Activated T-helper 1 cell treated with anti-CD3 and anti-CD28 coated beads, Interleukin-2, amount 50 U/mL, for 16 hours (primary cell): ENCODE measurements at places on chromosomes 2 and 18.

- DNase-seq, result no peak
These were observed 56.6 kb downstream of the AGPS start for GRCh38 chr2:177449159-177449558.

- DNase-seq, result no peak
These were observed 66.2 kb downstream of the SKA1 start for GRCh38 chr18:50441016-50441415.

DNA sequence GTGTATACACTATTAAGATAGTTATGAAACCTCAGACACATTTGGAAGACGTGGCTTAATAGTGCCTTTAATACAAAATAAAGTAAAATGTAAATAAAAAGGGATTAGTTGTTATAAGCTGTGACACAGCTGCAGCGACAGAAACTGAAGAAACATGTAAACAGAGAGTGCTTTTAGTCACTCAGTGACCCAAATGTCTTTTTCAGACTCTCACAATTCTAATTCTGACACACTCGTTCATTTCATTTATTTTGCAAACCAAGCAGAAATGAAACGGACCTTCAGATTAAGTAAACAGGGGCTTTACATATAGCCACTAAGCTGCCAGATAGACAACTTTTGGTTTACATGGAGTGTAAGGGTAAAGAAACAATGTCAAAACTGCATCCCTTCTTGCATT lies 181.0 kb upstream of the ETAA1 start:
- no peak for DNase-seq

- DNase-seq, result no peak
These were observed 30.2 kb downstream of the CABLES1 start for GRCh38 chr18:23165271-23166068.

DNA sequence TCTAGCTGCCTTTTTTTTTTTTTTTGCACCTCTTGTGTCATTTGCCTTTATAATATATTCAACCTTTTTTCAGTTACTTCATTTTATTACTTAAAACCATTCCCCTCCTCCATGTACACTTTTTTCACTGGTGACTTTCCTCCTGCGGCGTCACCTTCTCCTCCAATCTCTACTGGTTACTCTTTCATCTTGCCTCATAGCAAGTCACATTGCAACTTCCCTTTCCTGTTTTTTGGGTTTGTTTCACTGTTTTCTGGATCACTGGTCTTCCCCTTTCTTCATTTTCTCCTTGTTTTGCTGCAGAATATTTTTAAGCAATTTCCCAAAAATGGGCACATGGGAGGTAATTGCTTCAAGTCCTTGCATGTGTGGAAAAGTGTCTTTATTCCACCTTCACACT lies 37.7 kb upstream of the GPR155 start:
- no peak for DNase-seq

DNA sequence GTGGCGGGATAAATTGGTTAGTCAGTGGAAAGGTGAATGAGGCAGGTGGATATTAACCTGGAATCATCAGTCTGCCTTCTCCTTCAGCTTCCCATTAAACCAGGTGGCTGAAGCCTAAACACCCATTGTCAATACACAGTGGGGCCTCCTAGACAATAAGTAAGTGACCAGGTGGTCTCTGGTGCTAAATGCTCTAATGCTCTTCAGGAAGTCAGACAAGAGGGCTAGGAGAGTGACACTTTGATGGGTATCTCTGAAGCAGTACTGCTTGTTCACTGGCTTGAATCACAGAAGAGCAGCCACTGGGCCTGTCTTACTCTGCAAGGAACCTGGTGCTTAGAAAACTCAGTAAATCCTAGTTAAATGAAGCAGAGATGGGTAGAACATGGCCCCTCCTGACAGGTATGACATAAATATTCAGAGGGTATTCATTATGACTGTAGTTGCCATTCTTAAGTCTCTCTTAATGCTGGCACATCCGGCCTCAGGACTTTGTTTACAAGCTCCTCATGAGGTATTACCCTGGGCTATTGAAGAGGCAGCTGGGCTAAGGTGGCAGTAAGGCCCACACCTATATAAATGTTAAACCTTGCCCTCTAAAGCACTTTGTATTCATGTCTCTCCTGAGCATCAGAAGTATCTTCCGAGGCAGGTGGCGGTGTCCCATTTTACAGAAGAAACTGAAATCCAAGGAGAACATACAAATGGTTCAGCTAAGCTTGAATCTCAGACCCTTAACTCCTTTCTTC lies 104.9 kb downstream of the NCK2 start:
- no peak for DNase-seq

DNA sequence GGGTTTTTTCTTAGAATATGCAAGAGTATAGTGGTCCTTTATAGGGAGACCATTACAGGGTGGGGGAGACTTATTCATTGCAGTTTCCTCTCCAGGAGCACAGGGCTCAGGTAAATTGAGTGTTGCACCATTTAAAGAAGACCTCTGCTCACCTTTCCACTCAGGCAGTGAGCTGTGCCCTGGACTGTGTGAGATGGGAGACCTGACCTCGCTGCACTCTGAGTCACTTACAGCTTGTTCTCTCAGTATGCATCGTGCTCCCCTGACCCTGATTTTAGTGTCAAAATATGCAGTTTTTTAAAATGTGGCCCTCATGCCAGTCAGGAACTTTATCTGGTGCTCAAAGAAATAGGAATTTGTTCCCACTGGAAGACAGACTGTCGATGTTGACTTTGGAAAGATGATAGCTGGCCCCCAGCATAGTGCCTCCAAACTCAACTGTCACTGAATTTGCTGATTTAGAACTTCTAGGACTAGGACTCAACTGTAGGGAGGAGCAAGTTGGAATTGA lies 146.7 kb upstream of the EPAS1 start:
- DNase-seq, result no peak

DNA sequence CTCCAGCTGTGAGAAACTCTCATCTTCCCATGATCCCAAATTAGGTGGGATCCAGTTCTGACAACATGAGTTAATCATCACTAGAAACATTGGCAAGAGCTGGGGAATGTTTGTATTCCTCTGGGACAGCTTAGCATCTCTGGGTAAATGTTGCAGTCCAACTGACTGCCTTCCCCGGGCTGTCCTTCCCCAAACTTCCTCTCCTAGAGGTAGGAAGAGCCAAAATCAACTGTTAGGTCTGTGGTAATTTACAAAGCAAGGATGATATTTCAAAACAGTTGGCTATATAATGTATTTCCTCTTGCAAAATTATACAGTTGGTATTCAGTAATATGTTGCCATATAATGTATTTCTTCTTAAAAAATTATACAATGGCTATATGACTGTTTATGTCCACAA lies 148.5 kb downstream of the MGAT5 start:
- no peak for DNase-seq

DNA sequence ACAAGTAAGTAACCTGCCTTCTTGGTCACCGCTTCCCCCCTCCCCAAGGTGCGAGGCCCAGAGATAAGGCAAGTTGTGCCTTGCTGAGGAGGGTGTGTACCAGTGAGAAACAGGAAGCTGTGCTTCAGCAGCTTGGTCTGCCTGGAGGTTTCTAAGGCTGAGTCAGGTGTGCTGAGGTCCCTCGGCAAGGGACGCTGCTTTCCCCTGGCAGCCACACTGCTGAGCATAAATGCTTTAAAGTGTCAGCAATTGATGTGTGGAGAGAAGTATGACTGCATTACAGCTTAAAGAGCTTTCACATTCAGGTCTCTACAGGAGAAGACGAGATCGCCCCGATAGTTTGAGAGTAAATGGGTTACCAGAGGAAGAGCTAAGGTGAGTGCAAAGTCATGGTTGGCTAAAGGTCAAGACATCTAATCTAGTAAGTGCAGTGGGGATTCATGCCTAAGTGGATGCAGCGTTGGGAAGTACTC lies 86.9 kb downstream of the LIMS1 start:
- DNase-seq, result peak; percentile 58

DNA sequence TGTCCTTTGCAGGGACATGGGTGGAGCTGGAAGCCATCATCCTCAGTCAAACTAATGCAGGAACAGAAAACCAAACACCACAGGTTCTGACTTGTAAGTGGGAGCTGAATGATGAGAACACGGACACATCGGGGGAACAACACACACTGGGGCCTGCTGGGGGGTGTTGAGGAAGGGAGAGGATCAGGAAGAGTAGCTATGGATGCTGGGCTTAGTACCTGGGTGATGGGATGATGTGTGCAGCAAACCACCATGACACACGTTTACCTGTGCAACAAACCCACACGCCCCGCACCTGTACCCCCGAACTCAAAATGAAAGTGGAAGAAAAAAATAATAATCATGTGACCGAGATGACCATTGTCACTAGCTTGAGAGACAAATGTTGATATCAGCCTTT lies 114.7 kb downstream of the NDUFA10 start:
- DNase-seq, result no peak

DNA sequence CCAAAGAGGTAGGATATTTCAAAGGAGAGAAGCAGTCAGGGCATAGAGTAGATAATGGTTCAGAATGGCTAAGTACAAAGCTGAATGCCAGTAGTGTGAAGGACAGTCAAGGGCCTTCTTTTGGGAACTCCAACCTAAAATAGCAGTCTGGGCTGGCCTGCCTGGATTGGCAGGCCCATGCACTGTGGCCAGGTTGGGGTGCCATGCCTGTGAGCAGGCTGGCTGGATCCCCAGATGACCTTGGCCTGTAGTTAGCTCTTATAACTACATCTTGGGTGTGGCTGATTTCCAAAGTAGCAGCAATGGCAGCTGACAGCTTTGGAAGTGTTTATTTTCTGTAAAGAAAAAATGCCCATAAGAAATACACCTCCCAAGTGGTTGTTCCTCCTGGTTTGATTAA lies 51.5 kb upstream of the ITGB6 start:
- DNase-seq, result no peak

DNA sequence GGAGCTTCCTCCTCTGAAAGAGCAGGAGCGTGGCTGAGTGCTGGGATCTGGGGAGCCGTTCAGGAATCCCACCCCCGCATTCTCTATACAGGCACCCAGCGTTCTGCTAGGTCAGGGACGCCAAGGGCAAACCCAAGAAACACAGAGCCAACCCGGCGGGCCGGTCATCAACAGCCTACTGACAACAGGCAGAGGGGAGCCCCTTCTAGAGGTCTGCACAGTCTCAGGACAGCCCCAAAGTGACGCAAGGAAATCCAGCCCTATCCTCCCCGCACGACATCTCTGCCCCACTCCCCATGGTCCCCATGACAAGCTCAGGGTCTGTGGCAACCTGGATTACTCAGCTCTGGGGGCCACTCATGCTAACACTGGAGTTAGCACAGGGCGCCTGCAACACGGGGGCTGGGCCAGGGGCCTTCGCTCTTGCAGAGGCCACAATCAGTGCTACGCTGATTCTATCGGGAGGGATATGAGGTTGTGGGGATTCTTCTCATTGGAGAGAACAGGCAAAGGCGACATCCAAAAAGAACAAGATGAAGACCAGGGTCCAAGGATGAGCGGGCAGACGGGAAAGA lies 81.6 kb downstream of the PXDN start:
- no peak for DNase-seq

GRCh38 chr2:115190459-115190858 lies 748.0 kb downstream of the DPP10 start:
- no peak for DNase-seq

DNA sequence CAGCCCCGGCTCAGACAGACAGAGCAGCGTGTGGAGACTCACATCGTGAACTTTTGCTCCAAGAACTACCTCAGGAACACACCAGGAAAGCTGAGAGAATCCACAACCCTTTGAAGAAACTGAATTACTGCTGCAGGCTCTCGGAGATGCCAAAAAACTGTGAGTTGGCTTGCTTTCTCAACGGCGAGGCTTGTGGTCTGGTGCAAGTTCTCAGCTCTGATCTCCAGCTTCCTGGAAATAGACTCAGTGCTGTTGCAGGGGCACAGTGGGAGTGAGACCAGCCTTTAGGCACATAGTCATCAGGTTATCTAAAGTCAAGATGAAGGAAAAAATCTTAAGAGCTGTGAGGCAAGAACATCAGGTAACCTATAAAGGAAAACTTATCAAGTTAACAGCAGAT lies 273.7 kb upstream of the LRATD1 start:
- DNase-seq, result no peak

DNA sequence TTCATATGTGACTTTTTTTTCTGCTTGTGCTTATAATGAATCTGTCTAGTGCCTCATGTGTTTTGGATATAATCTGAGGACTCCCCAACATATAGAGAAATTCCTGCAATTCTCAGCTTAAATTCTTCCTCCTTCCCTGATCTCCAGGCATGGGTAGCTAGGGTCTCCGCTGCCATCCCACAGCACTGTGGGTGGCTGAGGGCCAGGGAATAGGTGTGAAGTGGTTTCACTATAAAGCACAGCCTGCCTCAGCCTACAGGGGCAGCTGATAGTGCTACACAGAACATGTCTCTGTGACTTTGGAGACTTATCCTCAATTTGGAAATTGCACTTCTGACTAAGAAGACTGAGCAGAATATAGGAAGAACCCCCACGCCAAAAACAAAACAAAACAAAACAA lies 137.3 kb upstream of the NABP1 start:
- no peak for DNase-seq

DNA sequence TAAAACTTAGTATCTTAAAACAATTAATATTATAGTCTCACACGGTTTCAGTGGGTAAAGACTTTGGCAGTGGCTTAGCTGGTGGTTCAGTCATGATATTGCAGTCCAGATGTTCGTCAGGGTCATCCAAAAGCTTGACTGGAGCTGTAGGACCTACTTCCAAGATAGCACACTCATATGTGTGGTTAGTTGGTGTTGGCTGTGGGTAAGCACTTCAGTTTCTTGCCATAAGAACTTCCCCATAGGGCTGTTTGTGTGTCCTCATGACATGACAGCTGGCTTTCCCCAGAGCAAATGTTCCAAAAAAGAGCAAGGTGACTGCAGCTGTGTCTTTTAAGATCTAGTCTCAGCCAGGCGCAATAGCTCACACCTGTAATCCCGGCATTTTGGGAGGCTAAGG lies 48.5 kb upstream of the EPC2 start:
- no peak for DNase-seq

DNA sequence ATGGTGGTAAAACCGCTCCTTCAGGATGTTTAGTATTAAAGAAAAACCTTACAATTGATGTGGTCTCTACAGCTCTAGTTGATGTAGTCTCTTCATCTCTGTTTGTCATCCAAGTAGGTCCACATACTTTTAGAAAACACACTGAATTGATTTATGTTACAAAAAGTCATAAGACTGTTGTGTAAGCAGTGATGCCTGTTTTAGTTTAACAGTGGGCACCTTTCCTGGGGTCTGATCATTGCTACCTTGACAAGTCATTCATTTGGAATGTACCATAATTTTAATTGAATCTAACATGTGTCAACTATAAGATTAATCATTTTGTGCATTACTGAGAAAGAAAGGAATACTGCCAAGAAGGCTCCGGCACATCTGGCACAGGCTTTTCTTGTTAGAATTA lies 34.3 kb downstream of the GIGYF2 start:
- no peak for DNase-seq
